ENCODE measurements at places on chromosomes 6 and 20. TPM values are rescaled to one million over a fixed set of nuclear protein-coding genes. Genes with fewer than 3 reads are reported as not detected.

DNA sequence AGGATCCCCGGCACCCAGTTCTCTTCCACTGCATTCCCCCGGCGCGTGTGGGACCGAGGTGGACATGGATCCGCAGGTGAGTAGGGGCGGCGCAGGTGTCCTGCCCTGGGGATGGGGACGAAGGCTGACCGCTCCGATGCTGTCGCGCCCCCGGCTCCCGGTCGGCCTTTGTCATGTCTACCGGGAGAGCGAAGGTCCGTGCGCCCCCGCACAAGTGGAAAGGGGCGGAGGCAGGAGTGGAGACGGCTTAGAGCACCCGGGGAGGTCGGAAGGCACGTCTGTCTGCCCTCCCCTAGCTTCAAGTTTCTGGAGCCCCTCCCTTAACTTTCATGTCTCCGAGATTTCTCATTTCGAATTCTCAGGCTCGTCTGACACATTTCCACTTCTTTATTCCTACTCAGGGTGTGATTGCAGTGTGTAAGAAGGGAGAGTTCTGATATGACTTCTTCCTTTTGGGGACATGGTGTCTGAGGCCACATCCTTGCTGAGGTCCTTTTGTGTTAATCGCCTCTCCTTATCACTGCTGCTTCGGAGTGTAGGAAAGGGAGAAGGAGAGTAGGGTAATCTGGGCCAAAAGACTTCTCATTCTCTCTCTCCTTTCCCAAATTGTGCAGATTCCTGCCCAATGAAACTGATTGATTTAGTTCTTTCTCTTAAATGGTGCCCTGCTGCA, 435 bp downstream of the KIFC1 start:
- peak; percentile 21 for DNase-seq

- no peak for DNase-seq
Observed at GRCh38 chr6:140636271-140636907, 1261.9 kb upstream of the CITED2 start.

GRCh38 chr6:52143551-52143950, 42.6 kb upstream of the IL17A start:
- DNase-seq, result no peak

GRCh38 chr6:154229786-154230185, 126.8 kb downstream of the IPCEF1 start:
- no peak for DNase-seq

GRCh38 chr20:38620441-38620840, 18.8 kb downstream of the ARHGAP40 start:
- no peak for DNase-seq

- no peak for DNase-seq
Observed at GRCh38 chr20:33811776-33812151, 616 bp downstream of the CHMP4B start.

DNA sequence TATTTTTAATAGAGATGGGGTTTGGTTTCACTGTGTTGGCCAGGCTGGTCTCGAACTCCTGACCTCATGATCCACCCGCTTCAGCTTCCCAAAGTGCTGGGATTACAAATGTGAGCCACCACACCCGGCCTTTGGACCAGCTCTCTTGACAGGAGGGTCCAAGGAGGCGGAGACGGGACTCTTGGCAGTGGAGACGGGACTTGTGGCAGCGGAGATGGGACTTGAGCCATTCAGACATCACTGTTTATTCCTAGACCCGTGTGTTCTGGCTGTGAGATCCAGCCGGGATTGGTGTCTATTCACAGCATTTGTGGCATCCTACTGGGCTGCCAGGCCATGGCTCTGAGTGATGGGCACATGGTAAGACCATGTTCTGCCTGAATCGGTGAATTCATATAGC, 25.6 kb downstream of the PRPF6 start:
- DNase-seq, result no peak

DNA sequence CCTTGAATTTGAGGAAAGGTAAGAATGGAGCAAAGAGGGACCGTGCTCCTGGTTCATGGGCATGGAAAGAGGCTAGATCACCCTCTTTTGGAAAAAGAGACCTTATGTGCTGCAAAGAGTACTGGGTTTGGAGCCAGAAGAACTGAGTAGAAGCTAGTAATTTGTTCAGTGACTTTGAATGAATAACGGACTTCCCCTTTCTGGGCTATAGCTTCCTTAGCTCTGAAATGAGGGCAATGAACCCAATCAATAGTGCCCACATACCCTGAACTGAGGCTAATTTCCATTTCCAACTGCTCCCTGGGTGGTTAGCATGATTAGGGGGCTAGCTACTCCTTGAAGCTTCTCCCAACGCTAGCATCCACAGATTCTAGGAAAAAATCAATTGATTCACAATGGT, 121.4 kb downstream of the UNC5CL start:
- no peak for DNase-seq

DNA sequence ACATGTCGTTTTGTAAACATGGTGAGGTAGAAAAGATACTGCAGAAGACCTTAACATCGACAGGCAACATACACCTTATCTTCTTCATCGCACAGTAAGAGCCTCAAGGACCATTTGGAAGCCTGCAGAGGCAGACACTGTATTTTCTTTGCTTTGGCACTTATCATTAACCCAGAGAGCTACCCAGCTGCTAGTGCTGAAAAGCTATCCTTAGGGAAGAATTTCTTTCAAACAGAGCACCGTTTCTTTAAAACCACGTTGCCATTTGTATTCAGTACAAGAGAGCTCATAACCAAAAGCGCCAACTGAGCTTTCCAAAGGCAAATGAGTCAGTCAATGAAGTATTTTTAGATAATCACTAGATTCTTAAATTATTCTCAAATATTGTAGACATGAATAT, 306.6 kb downstream of the EPM2A start:
- no peak for DNase-seq

DNA sequence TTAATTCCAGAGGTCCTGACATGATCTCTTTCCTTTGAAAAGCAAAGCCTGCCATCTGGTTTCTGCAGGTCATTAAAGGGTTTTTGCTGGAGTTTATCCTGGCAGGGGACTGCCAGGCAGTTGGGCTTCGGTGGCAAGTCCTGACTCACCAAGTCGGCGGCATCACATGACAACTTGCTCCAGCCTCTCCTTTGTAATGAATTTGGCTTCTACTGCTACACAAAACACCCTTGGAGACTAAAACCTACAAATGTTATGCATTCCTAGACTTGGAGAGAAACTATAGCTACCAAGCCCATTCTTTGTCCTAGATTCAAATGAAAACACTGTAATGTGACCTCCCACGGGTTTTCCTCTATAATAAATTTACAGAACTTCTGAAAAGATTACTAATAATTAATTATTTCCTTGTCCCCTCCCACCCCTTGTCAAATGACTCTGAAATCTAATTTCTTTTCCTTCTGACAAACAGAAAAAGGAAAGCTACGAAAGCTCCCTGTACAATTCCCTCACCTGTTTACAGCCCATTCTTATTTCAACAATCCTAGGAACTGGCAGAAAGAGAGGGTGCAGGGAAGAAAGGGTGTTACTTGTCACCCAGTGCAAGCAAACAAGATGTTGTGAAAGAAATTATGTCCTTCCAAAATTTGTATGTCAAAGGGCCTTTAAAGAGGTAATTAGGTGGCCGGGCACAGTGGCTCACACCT, 62.9 kb downstream of the QRSL1 start:
- peak; percentile 73 for DNase-seq

DNA sequence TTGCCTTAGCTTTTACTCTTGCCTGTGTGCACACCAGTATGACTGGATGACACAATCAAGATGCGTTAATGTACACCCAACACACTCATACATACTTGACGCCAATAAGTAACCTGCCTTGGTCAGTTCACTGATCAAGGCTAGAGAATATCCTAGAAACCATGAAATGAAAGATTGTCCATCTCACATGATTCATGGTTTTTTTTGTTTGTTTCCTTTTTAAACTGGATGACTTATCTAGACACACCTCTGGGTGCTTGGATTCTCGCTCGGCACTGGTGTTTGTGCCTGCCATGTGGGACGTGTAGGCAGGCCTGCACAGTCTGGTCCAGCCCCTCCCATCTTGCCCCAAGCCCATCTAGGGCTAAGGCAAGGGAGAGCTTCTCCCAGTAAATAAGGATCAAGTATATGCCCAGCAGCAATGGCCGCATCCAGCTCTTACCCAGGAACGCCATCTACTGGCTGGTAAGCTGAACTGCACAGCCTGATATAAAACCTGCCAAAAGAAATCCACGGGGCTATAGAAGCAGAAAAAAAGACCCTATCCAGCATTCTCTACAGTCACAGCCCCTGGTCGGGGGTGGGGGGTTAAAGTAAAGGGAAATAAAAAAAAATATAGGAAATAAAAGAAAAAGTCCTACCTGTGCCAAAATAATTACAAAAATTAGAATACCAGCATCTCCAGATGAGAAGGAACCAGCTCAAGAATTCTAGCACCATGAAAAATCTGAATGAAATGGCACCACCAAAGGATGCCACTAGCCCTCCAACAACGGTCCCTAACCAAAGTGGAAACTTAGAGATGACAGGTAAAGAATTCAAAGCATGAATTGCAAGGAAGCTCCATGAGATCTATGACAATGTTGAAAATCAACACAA, 73.3 kb downstream of the OTOR start:
- DNase-seq, result peak; percentile 41

GRCh38 chr6:1179571-1180459, 132.1 kb upstream of the FOXQ1 start:
- DNase-seq, result no peak

- no peak for DNase-seq
Observed at GRCh38 chr6:41443616-41444525, 102.3 kb upstream of the FOXP4 start.

The ERVFRD-1 gene
- not detected for total RNA-seq

The ZC3H12D gene
- 0.16 TPM for total RNA-seq

The ZNF292 gene
- total RNA-seq, result 5.6 TPM

The HEY2 gene
- total RNA-seq, result 0.16 TPM

The MUC21 gene
- total RNA-seq, result not detected

Data from HT1080 (cell line).